ENCODE measurements at places on chromosomes 16 and 17.

DNA sequence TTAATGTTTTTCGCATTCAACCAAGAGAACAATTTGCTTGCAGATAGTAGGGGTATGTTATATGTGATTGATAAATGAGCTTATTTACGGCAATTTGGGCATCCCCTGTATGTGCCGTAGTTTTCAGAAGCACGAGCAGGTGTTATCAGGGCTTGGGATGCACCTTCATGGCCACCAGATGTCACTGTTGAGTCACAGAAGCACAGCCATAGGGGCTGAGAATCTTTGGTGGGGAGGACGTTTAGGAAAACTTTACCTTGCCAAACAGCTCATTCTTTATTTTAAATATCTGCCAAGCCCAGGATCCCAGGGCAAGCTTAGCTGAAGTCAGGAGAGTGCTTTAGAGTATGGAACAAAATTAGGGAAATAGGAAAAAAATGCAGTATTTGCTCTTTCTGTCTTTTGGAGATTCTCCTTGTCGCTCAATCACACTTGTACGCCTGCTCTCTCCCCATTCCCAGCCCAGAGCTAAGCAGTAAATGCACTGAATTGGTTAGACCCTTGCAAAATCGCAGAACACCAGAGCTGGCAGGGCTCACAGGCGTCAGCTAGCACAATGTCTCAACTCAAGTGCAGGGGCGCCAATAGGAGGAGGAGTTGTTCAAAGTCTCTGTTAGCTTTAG, 93.6 kb upstream of the MPHOSPH6 start:
- DNase-seq: peak; percentile 38

DNA sequence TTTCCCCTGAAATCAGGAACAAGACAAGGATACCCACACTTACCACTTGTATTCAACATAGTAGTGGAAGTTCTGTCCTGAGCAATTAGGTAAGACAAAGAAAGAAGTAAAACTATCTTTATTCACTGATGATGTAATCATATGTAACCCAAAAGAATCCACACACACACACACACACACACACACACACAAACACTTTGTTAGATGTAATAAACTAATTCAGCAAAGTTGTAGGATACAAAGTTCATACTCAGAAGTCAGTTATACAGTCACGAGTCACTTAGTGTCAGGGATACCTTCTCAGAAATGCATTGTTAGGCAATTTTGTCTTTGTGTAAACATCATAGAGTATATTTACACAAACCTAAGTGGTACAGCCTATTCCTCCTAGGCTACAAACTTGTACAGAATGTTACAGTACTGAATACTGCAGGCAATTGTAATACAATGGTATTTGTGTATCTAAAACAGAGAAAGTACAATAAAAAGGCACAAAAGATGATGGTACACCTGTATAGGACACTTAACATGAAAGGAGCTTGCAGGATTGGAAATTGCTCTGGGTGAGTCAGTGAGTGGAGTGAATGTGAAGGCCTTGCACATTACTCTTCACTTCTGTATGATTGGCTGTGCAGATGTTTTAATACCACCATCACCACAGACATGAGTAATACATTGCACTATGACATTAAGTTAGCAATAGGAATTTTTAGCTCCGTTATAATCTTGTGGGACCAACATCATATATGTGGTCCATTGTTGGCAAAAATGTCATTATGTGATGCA, 370.1 kb downstream of the ZFHX3 start:
- DNase-seq: no peak

DNA sequence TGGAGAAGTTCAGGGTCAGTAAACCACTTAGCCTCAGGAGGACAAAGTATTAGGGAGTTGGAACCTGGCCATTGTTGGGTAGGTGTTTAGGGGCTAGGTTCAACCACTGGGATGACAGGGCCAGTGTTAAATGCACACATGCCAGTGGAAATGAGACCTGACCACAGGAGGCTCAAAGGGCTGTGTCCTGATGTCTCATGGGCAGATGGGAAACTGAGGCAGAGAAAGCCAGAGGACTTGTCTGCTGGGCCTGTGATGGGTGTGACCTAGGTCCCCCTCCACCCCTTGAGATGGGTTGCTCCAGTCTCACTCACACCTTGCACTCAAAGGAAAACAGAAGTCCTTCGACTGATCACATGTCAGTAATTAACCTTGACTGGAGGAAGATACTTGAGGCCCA, 16.0 kb downstream of the CPNE2 start:
- DNase-seq: no peak

- DNase-seq: no peak
Measured at GRCh38 chr17:65589321-65589720, 27.9 kb upstream of the AXIN2 start.

DNA sequence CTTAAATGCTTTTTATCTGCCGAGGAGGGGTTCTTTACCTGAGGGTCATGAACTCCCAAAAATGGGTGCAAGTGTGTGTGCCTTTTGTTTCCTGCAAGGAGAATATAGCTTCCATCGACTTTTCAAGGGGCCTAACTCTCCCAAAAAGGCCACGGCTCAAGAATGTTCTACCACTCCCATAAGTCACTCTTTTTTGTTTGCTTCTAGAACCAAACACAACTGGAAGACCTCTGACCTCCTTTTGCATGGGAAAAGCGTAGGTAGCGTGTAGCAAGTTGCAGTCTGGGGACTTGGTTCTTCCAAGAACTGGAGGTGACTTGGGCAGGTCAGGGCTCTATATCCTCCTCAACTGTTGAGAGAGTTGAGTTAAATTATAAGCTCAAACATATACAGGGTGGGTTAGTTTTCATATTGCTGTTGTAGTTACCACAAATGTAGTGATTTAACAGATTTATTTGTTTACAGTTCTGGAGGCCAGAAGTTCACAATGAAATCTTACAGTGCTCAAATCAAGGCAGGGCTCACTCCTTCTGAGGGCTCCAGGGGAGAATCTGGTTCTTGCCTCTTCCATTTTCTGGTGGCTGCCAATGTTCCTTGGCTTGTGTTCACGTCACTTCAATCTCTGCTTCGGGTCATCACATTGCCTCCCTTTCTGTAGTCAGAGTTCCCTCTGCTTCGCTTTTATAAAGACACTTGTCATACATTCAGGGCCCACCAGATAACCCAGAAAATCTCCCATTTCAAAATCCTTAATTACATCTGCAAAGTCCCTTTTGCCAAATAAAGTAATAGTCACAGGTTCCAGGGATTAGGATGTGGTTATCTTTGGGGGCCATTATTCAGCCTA, 1.4 kb downstream of the TMEM97 start:
- no peak for DNase-seq

DNA sequence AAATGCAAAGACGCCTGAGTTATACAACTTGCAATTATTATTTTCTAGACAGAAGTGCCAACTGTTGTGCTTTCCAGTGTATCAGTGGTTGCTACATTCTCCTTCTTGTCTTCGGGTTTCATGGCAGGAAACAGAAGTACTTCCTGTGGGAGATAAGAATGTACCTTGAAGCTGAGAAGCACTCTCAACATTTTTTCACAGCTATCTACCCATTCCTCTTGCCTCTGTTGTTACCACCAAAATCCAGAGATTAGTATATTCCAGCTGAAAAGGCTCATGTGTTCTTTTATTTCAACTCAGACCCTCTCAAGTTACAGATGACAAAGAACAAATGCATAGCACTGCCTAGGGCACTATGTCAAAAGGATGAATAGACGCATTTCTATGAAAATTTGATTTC, 4.8 kb upstream of the ADAT1 start:
- DNase-seq: peak; percentile 49

DNA sequence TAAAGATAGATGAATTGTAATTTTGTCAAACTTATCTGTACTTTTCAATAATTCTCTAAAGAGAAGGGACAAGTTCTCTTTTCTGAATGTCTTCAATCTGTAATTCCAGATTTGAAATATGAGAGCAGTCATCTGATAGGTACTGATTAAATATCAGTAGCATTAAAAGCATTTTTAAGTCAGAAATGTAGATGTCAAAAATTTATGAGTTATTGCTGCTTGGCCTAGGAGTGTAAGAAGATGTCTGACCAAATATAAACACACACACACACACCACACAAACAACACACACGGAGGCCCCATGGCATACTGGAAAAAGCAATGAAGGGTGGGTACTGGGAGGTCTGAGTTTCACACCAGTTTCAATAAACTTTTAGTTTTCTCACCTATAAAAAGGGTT, 2.4 kb upstream of the TOB1 start:
- DNase-seq: no peak

- DNase-seq: peak; percentile 27
Measured at GRCh38 chr17:65455972-65456343, 105.5 kb downstream of the AXIN2 start.

DNA sequence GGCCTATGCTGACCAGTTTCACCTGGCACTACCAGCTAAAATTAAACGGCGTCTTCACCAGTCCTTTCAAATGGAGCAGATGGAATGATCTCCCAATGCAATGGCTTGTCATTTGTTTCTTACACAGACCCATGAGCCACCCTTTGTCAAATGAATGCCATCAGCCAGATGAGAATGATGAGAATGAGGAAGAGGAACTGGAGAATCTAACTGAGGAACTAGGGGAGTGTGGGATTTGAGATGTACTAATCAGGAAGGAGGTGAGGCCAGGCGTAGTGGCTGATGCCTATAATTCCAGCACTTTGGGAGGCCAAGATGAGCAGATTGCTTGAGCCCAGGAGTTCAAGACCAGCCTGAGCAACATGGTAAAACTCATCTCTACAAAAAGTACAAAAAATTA, 116.4 kb downstream of the HS3ST3A1 start:
- DNase-seq: no peak

GRCh38 chr17:60229188-60229802, 79.5 kb downstream of the CA4 start:
- DNase-seq: no peak

DNA sequence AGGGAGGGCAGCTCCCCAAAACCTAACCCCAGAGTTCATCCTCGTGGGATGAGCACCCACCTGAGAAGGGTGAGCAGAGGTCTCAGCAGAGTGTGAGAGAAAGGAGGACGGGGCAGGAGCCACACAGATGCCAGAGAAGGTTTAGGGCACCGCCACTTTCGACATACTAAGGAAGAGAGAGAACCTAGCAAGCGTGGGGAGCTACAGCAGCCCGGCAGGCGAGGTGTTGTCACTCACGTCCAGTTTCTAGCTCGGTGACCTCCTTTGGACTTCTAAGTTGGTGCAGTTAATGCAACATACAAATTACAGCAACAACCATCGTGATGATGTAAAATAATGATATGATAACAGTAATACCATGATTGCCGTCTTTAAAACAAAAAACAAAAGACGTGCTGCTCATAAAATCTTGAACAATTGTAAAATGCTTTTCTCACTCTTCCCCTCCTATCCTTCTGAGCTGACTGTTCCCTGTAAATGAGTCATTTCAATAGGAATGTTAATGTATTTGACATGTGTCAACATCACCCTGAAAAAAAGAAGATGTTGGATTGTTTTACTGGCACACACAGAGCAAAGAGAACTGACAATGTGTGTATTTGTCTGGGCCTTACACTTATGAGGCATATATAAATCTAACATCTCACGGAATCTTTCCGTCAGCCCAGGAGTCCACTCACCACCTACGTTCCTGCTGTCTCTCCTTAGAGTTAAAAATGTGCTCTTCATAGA, 158.2 kb upstream of the MAF start:
- DNase-seq: no peak

DNA sequence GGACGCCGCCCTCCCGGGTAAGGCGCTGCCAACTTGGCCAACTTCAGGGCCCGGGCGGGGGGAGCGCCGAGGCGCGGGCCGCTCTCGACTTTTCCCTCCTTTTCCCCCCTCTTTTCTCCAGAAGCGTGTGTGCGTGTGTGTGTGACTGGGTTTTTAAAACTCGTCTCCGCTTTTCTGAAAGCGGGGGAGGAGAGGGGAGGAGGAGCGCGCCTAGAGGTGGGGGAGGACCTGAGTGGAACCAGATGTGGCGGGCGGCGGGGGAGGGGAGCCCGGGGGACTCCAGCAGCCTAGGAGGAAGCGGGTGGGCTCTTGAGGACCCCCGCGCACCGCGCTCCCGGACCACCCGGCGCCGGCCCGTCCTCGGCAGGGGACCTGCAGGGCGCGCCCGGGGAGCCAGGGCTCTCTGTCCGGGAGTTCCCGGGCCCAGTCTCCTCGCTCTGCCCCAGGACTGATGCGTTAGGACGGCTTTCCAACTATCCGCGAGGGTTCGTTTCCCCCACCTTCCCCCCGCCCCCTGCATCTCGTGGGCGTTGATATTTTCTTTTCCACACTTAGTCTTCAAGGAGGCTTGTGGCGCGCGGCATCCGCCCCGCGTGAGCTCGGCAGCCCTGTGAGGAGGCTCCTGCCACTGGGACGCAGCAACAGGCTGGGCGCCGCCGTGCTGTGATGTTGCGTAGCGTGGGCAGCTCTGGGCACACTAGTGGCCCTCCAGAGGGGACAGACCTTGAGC, 599 bp downstream of the MRC2 start:
- DNase-seq: no peak

DNA sequence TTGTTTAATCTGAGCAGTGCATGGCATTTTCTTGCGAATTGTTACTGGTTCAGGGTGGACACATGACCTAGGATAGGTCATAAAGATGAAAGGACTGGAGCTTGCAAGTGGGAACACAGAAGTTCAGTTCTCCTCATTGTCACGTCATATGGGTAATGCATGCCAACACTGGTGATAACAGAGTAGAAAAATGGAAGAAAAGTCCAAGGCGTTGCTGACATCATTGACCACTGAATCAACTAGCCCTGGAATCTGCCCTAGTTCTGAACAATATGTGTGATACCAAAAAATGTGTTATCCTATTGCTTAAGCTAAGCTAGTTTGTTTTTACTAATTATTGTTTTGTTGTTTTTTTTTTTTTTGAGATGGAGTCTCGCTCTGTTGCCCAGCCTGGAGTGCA, 234.2 kb upstream of the MAF start:
- no peak for DNase-seq

DNA sequence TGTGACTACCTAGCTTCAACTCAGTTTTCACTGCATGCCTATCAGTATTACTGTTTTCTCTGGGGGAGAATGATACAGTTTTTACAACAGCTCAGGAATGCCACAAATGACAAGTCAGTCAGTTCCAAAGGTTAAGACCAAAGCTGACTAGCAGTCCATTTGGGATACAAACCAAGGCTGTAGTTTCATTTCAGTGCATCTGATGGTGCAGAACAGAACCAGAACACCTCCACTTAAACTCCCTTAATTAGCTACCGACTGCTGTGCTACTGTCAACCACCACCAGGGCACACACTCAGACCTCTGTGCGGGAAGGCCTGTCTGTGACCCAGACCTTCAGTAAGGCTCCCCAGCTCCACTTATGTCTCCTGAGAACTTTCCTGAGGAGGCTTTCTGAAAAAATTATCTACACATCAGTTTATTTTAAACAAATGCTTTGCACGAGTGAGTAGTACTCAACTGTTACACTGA, 20.4 kb downstream of the NFE2L1 start:
- no peak for DNase-seq

GRCh38 chr16:71709229-71709781, 15.2 kb downstream of the PHLPP2 start:
- DNase-seq: no peak
